Neural progenitor cell (in vitro differentiated cells): ENCODE measurements at places on chromosomes 7 and 10. TPM values are rescaled to one million over a fixed set of nuclear protein-coding genes. Genes with fewer than 3 reads are reported as not detected.
A peak's percentile ranks its signal among the peaks of the same experiment; 100 is the strongest.

ELN gene
- total RNA-seq: 0.47 and 1.1 TPM in 2 replicates

PIP gene
- not detected in 2 replicates for total RNA-seq

EEPD1 gene
- total RNA-seq: 1.1 and 6.5 TPM in 2 replicates

CPN1 gene
- total RNA-seq: not detected in 2 replicates

CHST3 gene
- 9.1 and 11.9 TPM in 2 replicates for total RNA-seq

WDR86 gene
- 15.0 and 33.0 TPM in 2 replicates for total RNA-seq

TSPAN33 gene
- total RNA-seq: 34.5 and 52.7 TPM in 2 replicates

GARIN1A gene
- 0.43 TPM in 1 of 2 replicates, not detected in the other for total RNA-seq

GRCh38 chr7:102426268-102427018 lies 6.9 kb upstream of the ORAI2 start:
- DNase-seq: no peak

GRCh38 chr7:16791071-16791470 lies 13.7 kb downstream of the AGR2 start:
- DNase-seq: no peak

DNA sequence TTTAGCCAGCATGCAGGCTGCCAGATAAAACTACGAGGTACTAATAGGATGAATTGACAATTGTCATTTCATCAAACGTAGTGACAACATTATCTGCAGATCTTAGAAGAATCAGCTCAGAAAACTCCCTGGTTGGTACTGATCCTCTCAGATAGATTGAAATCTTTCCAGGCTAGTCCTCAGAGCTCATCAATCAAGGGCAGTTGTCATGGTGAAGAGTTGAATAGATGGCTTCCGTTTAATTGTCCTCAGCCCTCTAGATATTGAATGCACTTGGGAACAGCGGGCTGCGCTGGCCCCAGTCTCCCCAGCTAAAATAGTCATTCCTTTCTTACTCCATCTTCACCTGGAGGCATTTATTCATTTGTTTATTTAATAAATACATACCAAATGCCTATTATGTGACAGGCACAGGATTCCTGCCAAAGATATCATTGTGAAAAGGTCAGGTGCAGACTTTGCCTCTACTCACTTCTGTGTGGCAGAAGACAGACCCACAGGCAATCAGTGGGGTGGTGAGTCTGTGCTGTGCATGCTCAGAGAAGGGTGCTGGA lies 1081.6 kb downstream of the TYW1 start:
- no peak for DNase-seq

GRCh38 chr10:71239946-71240795 lies 27.8 kb downstream of the UNC5B start:
- no peak for DNase-seq

GRCh38 chr10:117996709-117997108 lies 50.0 kb downstream of the RAB11FIP2 start:
- no peak for DNase-seq

DNA sequence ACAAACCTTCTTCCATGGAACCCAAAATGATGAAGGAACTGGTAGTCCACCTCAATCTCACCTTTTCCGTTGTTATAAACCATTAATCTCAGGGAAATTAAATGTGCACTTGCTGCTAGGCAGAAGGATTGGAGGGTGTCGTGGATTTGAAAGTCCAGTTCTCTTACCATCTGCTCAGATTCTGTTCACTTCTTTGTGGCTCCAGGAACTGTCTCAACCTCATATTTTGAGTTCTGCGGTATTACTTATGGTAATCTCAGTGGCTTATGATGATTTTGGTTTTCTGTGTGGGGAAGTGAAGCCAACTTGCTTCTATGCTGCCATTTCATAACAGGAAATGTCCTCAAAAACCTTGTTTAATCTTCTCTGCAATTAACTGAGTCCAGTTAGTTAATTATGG lies 136.4 kb downstream of the CDC14C start:
- DNase-seq: no peak

DNA sequence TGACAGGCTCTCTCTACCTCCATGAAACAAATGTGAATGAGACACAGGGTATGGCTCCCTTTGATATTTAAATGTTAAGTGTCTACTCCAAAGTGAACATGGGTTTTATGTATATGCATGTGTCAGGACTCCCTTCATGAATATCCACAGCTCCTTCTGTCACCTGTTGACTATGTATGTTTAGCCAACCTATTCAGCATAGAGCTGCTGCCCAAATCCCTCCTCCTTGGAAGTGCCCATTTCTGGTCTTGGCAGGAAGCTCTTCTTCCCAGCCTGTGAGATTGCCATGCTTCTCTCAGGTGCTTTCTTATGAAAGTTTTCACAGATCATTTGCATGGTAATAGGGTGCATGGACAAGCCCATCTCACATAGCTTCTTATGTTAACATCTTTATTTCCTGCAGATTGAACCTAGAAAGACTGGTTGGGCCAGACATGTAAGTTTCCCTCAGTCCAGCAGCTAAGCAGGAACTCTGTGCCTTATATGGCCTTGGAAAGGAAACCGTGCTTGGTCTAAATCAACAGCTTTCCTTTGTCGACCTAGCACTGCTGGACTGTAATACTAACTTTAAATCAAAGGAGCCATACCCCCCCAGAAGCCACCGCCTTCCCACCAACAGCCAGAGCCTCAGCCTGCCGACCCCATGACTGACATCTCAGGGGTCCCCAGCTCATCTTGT lies 288.9 kb downstream of the ADARB2 start:
- DNase-seq: no peak

DNA sequence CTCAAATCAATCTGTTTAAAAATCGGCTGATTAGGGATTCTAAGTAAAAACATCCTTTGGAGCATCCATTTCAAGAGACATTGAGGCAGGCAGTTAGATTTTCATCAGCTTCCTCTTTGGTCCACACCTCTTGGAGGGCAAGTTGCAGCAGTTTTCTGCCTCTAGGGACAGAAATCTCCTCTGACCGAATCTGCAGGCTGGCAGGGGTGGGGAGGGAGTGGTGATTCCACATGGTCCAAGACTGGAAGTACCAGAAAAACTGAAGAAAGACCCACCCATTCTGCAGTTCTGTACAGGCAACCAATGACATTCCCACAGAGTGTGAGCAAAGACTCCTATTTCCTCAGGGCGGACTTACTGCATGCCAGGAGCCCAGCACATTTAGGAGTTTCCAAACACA lies 29.0 kb downstream of the FGFBP3 start:
- DNase-seq: peak; percentile 77

DNA sequence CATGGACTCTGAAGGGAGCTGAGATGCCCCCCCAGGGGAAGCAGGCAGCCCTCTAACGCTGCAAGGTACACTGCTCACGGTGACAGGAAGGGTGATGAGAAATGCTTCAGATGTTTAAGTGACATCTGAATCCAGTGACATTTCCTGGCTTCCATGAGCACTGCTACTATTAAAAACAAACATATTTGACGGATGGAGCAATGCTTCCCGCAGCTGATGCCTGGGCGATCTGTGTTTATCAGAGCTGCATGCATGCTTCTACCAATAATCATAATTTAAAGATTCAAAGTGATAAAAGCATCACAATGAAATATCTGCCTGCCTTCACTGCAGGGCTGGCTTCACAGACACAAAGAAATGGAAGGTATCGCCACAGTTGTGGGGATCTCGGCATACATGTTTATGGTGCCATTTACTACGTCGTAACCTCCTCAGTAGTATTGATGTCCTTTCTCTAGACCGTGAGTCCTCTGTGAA lies 66.1 kb upstream of the AOAH start:
- DNase-seq: no peak

DNA sequence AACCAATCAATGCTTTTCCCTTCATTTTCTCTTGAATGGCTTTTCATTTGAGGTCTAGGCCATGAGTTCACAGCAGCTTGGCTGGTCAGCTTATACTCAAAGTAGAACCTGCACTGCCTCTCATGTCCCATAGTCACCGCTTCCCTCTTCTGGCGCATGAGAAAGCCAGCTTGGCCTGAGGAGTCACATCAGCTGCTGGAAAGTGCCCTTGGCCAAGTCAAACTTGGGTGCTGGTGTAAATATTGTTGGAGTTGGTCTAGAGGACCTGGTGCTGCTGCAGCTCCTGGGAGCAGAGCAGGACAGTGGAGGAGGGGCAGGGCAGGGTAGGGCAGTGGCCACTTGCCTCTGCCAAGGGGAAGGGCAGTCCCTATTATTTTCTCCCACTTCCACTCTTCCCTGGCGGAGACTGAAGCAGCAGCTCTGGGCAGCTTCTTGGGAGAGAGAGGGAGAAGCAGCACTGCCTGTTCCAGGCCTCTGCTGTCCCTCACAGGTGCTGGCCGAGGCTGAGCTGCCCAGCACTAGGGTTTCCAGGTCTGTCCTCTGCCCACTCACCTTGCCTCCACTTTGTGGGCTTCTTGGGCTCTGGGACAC lies 12.8 kb downstream of the UBE2D4 start:
- no peak for DNase-seq

DNA sequence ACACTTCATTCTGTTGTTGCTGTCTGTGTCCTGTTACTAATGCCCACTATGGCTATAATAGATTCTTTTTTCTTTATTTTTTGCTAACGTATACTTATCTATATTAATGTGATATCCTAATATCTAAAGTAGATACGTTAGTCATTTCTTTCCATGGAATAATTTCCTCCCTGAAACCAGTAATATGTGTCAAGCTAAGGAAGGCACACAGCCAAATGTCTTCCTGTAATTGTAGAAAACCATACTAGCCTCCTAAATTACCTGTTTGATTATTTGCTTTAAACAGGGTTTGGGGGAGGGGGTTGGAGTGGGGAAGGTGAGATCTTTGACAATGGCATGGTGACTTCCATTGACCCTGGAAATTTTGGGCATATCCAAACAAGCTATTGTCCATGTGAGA lies 56.4 kb downstream of the THNSL1 start:
- no peak for DNase-seq

GRCh38 chr7:48452218-48452617 lies 281.0 kb downstream of the ABCA13 start:
- DNase-seq: no peak

GRCh38 chr7:67917437-67917755 lies 920.8 kb downstream of the TYW1 start:
- DNase-seq: no peak

GRCh38 chr10:131959841-131960240 lies 21.9 kb downstream of the BNIP3 start:
- DNase-seq: no peak
